ENCODE measurements at places on chromosomes 2 and 18.

GRCh38 chr18:10315522-10315921 is 138.9 kb upstream of the APCDD1 start:
- DNase-seq, result no peak

DNA sequence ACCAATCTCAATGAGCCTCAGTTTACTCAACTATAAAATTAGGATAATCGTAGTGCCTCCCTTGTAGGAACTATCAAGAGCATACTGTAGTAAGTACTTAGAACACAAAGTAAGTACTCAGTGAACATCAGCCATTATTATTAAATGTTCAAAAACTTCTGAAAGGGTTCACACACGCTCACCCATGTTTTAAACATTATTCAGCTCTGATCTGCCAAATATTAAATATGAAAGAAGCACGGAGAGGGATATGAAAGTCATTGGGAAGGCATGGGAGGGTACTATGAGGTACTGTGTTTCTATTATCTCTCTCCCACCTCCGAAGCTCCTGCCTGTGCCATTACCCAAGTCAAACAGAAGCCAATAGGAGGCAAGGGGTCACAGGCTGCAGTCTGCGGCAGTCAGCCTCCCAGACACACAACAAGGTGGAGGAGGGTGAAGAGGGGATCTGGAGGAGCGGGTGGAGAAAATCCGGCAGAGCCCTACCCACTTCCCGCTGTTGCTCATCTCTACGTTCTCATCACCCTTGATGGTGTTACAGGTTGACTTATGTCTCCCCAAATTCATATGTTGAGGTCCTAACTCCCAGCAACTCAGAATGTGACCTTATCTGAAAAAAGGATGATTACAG is 2.0 kb upstream of the TBC1D8 start:
- no peak for DNase-seq

DNA sequence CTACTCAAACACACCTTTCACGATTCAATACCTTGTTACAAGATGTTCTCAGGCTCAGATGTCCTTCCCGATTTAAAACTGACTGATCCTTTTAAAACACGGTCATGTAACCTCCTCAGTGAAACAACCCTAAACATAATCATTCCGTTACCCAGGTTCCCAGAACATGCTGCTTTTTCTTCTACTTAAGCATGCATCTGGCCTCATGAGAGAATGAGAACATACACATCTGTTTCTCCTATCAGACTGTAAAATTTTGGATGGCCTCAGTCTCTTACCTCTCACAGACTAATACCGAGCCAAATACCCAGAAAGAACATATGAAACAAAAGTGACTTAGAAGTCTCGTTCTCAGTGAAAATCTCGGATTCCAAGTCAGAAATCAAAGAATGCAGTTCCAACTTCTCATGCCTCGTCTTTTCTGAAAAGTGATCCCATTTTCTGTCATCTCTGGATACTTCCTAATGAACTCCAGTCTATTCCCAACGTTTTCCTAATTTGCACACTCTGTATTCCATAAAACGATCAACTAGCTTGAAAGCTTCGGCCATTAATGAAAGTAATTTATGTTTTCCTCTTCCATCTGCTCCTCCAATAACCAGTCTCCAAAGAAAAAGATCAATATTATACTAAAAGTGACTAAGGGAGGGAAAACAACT is 919 bp downstream of the SF3B1 start:
- no peak for DNase-seq

- no peak for DNase-seq
These were observed 68.8 kb downstream of the SH3RF3 start for GRCh38 chr2:109197491-109198418.

- no peak for DNase-seq
These were observed 52.3 kb downstream of the TFCP2L1 start for GRCh38 chr2:121232626-121233265.

- no peak for DNase-seq
These were observed 59.0 kb downstream of the GLI2 start for GRCh38 chr2:120794716-120795115.

- no peak for DNase-seq
These were observed 1220.2 kb upstream of the ACVR2A start for GRCh38 chr2:146624430-146625160.

- DNase-seq, result no peak
These were observed 7.6 kb upstream of the GPBAR1 start for GRCh38 chr2:218253232-218253625.

GRCh38 chr2:227818675-227819397 is 5.2 kb downstream of the CCL20 start:
- DNase-seq, result no peak

DNA sequence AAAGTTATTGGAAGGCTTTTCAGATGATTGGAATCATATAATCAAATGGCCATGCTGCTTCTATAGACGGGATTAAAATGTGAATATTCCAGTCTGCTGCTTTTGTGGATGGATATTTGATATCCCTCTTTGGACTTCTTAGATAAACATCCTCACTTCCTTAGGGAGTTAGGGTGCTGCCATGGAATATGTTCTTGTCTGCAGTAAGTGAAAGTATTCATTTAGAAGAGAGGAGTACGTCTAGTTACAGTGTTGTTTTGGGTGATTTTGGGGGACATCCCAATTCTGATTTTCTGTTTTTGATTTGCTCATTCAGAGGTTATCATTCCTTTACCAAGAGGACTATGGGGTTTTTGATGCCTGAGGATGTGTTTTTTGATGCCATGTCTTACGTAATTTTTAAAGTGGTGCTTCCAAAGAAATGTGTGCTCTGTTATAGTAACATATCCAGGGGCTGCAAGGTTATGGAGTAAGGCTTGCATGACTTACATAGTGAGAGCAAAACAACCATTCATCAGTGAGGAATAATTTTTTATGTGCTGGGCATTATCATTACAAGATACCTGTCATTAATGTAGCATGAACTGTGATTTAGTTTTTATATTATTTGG is 33.6 kb downstream of the ASXL3 start:
- no peak for DNase-seq

GRCh38 chr18:23266717-23267446 is 131.6 kb downstream of the CABLES1 start:
- no peak for DNase-seq

DNA sequence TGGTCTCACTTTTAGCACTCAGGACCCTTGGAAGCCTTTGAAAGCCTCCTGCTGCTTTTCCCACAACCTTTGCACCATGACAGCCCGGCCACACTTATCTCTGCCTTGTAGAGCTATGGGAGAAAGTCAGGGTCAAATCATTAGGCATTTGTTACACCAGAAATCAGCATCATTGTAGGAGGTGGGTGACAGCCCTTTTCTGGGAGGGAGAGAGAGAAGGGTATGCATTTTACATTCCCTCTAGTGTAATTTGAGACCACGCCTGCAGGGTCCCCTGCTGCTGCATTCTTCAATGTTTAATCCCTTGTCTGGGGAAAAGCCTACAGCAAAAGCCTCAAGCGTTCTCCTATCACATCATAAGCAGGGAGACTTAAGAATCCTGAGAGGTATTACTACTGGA is 766.8 kb upstream of the FAM98A start:
- DNase-seq, result no peak

- no peak for DNase-seq
These were observed 258.9 kb upstream of the OSR1 start for GRCh38 chr2:19617257-19617848.

GRCh38 chr18:44452346-44452745 is 228.3 kb upstream of the SETBP1 start:
- DNase-seq, result no peak

- no peak for DNase-seq
These were observed 16.3 kb upstream of the RAB10 start for GRCh38 chr2:26017464-26018183.

DNA sequence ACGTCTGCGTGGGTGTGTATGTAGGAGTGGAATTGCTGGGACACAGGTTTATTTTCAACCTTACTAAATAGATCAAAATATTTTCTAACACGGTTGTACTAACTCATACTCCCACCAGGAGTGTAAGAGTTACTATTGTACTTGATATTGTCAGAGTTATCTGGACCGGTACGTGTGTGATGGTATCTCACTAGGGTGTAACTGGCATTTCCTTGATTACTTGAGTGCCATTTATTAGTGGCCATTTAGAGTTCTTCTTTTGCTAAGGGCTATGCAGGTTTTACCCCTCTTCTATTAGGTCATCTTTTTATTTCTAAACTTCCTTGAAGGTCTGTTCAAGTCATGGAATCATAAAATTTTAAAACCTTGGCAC is 33.5 kb downstream of the CENPO start:
- no peak for DNase-seq

DNA sequence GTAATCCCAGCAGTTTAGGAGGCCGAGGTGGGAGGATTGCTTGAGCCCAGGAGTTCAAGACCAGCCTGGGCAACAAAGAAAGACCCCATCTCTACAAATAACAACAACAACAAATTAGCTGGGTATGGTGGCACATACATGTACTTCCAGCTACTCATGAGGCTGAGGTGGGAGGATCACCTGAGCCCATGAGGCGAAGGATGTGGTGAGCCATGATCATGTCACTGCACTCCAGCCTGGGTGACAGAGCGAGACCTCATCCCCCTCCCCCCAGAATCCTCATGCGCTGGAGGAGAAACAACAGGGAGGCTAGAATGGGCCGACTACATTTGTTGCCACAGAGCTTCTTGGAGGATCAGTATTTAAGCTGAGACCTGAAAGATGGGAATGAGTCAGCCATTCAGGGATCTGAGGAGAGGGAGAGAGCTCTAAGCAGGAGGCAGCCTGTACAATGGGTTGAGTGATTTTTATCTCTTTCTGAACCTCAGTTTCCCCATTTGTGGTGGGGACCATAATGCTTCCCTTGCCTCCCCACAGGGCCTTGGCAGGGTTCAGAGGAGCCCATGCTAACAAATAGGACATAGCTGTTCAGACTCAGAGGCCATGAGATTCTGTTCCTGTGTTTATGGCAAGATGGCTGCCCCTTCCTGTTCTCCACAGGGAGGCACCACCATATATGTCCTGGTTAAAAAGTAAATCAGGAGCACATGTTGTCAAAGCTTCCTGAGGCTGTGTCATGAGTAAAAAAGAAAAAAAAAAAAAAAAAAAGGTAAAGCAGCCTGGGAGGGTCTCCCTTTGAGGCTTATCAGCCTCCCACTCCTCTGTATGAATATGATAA is 131.4 kb upstream of the HAAO start:
- no peak for DNase-seq

- no peak for DNase-seq
These were observed 3.4 kb upstream of the TET3 start for GRCh38 chr2:73981081-73982001.

DNA sequence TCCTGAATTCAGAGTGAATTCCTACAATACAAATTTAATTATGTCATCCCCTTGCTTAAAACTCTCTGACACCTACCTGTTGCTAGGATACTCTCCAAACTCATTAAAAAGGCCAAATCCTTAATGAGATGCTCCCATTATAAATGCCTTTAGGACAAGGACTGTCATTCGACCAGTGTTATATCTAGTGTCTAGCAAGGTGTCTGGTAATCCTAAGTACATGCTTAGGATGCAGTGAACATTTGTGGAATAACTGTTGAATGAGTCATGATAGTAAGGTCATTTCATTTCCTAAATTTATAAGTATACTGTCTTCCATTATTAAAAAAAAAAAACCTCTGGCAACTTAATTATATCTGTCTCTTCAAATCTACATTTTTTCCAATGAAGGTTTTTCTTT is 588.9 kb upstream of the NRXN1 start:
- DNase-seq, result no peak

DNA sequence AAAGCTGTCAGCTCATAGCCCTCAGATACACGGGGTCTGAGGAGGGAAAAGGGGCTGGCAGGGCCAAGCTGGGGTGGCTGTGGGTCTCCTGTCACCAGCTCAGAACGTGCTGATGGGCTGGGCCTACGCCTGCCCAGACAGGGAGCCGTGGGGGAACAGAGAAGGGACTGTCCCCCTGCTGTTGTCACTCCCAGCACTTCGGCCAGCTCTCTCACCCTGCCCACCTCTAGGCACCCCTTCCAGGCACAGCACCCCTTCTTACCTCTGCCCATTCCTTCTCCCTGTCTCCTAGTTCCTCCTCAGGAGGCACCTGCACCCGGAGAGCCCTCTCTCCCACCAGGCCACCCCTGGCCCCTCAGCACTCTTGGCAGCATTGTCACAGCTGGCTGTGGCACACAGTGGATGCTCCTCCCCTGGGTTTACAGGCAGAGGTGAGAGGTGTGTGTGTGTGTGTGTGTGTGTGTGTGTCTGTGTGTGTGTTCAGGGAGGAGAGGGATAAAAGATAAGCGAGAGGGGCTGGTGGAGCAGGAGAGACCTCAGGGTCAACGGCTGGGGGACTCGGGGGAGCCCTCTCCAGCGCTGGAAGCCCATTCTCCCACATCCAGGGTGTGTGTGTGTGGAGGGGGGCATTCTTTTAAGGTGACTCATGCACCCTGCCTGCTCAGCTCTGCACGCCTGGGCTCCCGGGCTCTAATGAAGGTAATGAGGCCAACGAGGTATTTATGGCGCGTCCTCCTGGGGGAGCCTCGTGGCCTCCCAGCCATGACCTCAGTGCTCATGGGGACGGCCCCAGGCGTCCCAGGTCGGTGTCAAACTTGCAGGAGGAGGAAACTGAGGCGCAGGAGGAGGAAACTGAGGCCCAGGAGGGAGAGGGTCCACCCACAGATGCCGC is 66.1 kb upstream of the SMAD7 start:
- no peak for DNase-seq

GRCh38 chr2:190408538-190409271 is 550 bp downstream of the MFSD6 start:
- DNase-seq, result peak; percentile 44

- DNase-seq, result peak; percentile 70
These were observed 55.9 kb upstream of the CTLA4 start for GRCh38 chr2:203811491-203812221.

GRCh38 chr2:63049970-63050333 is 678 bp upstream of the OTX1 start:
- no peak for DNase-seq

DNA sequence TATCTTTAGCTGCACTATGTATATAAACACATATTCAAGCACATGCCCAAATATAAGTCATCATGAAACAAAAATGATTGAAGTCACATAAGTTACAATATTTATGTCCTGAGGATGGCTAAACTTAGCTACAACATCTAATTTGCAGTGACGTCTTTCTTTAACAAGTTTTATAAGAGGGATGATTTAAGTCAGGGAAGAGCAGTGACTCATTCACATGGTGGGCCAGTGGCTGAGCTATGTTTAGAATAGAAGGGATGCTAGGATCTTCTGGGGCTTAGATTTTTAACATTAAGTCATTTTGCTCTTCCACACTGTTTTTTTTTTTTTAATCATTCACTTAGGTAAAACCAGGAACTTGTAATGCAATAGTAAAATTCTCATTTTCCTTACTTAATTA is 22.3 kb downstream of the ADCYAP1 start:
- no peak for DNase-seq

- no peak for DNase-seq
These were observed 90.0 kb downstream of the GALR1 start for GRCh38 chr18:77339623-77340022.

Measured in activated CD4-positive, alpha-beta T cell treated with anti-CD3 and anti-CD28 coated beads for 24 hours (primary cell).